NCI-H510A (cell line): ENCODE measurements at places on chromosomes 12 and 14.

DNA sequence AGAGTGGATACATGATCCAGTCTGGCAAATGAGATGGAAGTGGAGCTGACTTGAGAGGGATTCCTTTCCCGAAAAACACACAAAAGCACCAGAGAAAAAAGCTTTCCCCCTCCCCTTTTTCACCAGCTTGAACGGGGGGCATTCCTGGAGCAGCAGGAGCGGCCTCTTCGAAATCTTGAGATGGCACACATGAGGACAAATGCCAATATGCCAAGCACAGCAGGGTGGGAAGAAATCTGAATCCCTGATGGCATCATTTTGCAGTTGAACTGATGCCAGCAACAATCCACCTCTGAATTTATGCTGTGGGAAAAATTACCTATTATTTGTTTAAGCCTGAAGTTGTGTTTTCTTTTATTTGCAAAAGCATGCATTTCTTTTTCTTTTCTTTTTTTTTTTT, 29.7 kb upstream of the BICD1 start:
- no peak for DNase-seq

- no peak for DNase-seq
Measured at GRCh38 chr14:23285530-23286019, 357 bp downstream of the HOMEZ start.

DNA sequence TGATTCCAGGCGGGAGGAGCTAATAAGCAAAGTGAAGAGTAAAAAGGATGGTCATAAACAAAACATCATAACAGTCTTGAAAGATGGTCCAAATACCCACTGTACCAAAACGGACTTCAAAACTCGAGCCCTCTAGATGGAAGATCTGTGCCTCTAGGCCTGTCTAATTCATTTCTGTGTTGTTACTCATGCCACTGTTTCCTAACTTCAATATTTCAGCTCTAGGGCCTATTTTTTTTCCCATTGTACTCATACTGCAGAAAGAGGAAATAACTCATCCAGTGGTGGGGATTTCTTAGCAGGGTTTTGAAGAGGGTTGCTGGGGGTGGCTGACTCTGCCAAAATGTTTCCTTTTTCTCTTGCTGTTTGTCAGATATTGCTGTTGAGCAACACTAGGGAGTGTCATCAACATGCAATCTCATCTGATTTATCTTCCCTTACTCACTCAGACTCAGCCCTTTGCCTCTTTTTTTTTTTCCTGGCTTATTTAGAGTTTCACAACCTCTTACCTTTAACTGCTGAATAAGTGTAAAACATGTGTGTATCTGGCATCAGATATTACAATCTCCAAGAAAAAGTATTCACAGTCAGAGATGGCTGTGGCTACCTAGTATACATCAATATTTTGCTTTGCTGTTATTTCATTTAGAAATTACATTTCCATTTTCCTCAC, 189.6 kb downstream of the DUSP6 start:
- no peak for DNase-seq

- DNase-seq, result peak; percentile 58
Measured at GRCh38 chr14:76917158-76917596, 91.0 kb downstream of the LRRC74A start.

DNA sequence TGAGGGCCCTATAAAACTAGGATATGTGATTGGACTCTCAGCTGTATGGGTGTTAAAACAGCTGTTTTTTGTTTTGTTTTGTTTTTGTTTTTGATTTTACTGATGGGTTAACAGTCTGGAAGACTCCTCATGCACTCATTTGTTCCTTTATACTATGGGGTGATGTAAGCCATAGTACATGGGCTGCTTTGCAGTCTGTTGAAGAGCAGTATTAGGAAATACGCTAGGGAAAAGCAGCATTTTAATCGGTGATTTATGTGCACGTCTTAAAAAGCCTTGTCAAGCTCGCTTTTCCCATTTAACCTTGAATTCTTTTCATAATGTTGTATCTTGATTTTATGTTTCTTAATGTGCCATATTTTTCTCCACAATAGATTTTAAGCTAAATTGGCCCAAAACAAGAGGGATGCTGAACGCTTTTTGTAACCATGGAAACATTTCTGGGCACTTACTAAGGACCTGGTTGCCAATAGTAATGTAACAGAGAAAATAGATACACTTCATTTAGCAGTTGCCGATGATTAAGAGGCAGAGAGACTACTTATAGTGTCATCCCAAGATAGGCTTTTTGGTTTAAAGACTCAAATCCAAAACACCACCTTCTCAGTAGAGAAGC, 244.0 kb downstream of the SNAPC1 start:
- DNase-seq, result no peak

GRCh38 chr12:2509137-2509536, 285.6 kb upstream of the FKBP4 start:
- no peak for DNase-seq

- no peak for DNase-seq
Measured at GRCh38 chr14:100476012-100476822, 111.0 kb downstream of the BEGAIN start.

GRCh38 chr12:67354966-67355365, 85.8 kb downstream of the CAND1 start:
- no peak for DNase-seq

DNA sequence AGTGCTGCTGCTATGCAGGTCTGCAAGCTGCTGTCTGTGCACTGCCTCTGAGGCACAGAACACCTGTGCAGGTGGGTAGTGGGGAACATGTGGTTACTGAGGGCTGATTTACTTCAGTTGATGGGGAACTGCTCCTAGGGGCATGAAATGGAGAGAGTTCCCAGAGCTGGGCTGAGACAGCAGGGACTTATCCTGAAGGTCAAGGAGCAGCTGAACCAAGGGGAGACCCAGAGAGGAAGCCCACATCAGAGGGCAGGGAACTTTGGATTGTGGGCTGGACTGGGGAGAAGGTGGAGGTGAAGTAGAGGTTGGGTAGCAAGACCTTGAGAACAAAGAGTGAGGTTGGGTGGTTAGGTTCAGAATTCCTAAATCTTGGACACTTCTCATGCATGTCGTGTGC, 311.9 kb downstream of the AACS start:
- no peak for DNase-seq

DNA sequence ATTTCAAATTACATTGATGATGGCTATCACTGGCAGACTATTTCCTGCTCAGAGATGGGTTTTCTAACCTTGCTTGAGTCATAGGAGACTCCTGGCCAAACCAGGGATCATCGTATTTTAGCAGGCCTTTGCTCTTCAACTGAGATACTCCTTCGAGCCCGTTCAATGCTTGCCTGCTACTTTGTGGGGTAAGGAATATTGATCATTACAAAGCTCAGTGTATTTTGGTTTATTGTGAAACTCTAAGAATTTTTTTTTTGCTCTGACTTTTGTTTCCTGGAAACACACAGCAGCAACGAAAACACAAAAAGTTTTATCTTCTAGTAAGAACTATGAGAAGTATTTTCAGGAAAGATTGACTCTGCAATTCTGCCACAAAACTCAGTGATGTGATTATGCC, 4.1 kb downstream of the GPRC5D start:
- DNase-seq, result no peak

- no peak for DNase-seq
Measured at GRCh38 chr12:100474617-100475016, 951 bp downstream of the NR1H4 start.

- no peak for DNase-seq
Measured at GRCh38 chr14:90569201-90569600, 172.4 kb downstream of the CALM1 start.

DNA sequence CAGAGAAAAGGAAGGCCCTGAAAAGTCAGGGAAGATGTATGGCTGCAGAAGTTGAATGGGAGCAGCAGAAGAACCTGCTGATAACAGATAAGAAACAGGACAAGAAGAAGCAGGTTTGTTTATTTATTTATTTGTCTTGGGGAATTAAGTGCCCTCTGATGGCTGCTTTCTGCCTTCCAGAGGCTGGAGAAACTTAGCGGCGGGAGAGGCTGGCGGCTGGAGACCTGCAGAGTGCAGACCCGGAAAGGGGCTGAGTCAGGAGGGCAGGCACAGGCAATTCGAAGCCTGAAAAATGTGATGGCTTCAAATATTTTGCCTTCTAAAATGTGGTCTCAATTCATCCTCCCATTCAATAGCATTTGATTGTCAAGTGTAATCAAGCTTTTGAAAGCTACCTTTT, 168.2 kb upstream of the GZMB start:
- DNase-seq, result no peak
